ENCODE measurements at places on chromosomes 1 and 21.

DNA sequence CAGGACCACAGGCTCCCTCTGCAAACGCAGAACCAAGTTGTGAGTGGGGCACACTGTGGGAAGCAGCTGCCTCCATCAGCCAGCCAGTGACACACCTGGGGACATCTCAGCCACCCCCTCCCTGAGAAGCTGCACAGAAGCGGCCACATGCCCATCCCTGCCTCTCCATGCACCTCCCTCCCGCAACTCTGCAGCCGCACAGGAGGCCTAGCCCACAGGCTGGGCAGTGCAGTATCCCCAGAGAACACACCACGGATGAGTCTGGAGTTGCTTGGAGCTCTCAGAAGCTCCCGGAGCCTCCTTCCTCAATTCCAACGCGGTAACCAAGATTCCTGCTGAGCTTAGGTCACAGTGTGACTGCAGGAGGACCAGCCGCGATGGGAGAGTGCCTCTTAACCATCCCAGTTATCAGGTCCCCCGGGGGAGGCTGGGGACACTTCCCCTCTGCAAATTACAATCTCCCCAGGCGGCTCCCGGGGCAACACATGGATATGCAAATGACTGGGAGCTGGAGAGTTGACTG, 1.2 kb upstream of the WNT3A start:
- no peak for DNase-seq

GRCh38 chr1:9284061-9284460, 8.6 kb upstream of the SPSB1 start:
- DNase-seq, result no peak

GRCh38 chr21:37039411-37040075, 33.0 kb downstream of the RIPPLY3 start:
- no peak for DNase-seq

DNA sequence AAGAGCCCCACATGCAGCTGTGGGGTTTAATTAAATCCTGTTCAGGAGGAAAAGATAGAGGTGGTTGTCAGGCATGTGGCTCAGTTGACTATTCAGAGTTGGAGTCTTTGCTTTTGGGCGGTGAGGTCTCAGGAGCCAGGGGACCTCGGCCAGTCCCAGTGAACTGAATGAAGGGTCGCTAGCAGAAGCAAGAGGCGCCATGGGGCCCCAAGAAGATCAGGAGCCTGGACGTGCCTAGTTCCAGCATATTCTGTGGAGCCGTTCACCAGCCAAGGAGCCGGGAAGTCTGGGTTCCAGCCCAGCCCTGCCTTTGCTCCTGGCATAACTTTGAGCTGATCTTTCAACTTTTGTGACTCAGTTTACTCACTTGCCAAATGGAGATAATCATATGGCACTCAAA, 217.7 kb upstream of the IRF2BP2 start:
- DNase-seq, result no peak

DNA sequence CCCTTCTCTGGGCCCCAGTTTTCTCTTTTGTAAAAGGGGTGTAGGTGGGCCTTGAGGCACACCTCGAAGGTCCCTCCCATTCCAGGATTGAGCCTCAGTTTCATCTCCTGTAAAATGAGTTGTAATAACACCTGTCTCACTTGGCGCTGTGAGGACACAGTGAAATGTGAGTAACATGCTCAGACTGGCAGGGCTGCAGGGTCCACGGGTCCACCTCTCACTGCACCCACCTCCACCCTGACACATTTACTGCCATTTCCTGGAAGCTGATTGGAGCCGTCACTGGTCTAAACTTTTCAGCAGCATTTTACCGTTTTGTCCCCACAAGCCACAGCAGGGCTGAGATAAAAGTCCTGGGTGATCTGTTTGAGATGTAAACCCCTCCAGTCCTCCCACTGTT, 398.0 kb downstream of the PTPRU start:
- no peak for DNase-seq

GRCh38 chr1:153475282-153475681, 14.8 kb upstream of the S100A7 start:
- DNase-seq, result no peak

- DNase-seq, result no peak
Measured at GRCh38 chr1:53378932-53379661, 51.2 kb upstream of the LRP8 start.

DNA sequence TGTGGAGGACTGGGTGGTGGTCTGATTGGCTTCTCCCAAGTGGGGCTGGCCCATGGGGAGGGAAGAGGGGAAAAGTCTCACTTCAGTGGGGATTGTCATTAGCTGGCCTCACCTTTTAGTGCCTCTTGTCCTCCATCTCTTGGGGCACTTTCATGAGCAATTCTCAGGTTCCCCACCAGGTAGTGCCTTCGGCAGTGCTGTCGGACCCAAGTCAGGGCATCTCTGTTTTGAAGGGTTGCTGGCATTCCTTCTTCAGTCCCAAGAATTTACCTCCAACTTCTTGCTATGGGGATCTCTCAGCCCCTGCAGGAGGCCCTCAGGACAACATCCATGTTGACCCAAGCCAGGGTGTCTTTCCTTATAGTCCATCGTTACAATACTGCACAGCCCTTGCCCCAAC, 54.7 kb upstream of the F3 start:
- DNase-seq, result no peak

- DNase-seq, result no peak
Measured at GRCh38 chr1:1938276-1938573, 19.1 kb upstream of the TMEM52 start.

- no peak for DNase-seq
Measured at GRCh38 chr1:67717876-67718275, 32.9 kb downstream of the GADD45A start.

DNA sequence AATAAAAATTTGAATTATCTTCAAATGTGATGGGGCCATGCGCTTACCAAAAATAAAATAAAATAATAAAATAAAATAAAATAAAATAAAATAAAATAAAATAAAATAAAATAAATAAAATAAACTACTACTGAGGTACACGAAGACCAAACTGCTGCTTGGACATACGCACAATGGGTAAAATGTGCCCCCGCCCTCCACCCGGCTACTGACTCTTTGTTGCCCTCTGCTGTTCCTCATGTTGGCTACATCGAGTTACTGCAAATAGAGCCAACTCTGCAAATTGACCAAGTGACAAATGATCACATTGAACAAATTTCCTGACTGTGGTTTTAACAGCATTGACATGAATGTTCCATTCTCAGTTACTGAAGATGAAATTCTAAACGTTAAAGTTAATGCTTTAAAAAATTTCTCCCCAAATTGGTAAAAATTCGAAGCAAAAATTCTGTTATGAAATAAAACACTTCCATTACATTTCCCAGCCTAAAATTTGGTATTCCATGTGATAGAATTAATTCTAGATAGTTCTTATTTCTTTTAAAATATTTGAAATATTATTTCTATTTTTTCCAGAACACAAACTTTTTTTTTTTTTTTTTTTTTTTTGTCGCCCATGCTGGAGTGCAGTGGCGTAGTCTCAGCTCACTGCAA, 18.8 kb upstream of the MAP1LC3C start:
- peak; percentile 32 for DNase-seq

- DNase-seq, result peak; percentile 89
Measured at GRCh38 chr1:230858918-230859729, 9.2 kb downstream of the C1orf198 start.

DNA sequence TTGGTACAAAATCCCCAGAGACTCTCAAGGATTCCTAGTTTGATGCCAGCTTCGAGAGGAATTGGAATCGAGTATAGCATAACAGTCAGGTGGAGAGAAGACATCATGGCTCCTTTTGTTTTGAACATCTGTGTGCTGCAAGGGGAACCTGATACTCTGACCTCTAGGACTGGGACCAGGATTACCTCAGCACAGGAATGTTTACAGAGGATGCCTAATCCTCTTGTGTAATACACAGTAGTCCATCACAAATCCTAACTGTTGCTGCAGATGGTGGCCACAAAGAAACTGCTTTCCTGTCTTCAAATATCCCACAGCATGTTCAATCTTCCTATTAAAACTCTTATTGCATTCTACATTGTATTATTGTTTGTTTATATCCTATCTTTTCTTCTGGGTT, 111.8 kb upstream of the PRMT6 start:
- DNase-seq, result no peak

DNA sequence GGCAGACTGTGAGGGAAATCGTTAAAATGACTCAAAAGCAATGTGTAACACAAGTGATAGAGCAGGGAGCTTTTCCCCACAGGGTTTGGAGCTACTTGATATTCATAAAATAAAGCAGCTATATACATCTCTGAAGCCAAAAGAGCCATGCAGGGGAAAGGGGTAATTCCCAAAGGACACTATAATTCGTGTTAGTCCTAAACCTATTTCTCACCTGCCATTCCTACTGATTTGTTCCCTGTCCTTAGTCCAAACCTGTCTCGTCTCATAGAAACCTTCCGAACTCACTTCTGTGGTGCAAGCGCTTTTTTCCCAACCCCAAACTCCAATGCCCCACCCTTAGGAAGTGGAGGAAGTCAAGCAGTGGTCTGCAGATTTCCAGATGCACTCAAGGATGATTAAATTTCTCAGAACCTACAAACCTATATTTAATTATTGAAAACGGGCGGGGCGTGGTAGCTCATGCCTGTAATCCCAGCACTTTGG, 946 bp upstream of the HNRNPR start:
- DNase-seq, result no peak

DNA sequence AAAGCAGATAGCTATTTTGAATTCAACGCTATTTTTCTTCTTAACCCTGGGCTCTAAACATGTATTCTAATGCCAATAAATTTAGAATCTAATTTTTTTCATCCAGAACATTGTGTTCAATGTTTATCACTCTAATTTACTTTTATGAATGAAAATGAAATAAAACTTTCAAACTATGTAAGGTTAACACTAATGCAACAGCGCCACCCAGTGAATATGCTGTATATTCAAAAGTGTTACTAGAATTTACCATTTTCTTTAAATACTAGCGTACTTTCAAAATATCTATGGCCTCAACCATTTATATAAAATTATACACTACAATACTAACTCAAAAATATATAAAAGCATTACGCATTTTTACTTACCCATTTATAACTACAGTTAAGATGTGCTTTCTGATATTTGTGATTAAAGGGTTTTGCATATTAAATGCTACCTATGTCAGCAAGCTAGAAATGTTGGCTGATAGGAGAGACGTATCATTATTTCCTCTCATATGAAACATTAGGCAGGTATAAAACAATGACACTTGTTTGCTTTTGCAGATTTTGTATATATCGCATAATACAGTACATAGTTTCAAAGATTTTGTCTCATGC, 5.9 kb upstream of the NUF2 start:
- peak; percentile 65 for DNase-seq

DNA sequence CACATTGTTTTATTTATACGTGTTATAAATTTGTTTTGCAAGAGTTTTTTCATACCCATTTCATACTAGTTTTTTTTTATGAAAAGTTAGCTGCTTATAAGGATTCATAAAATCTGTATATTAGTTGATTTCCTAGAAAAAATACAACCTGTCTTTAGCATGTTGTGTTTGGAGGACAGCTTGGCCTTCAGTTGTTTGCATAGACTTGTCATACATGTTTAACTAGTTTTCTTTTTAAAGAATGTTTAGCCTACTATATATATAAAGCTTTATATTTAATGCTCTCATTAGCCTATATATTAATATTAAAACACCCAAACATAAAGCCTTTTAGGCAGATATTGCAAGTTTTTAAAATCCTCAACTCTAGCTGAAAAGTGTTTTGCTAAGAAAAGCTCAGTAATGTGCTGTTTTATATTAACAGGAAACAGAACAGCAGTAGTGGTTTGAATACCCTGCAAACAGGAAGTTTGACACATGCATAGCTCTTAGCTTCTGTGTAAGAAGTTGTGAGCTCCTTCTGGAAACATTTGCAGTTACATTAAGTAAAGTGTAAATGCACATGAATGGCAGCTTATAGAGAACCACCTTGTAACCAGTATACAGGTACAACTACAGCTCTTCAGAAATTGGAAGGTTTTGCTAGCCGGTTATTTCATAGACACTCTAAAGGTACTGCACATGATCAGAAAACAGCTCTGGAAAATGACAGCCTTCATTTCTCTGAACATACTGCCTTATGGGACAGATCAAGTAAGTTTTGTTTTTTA, at the start of gene PRKACB:
Gene PRKACB (plus strand): TSS at position 476 of the 770 bp plus-strand sequence. CDS start 91 bp downstream, at position 567.
- peak; percentile 56 for DNase-seq

DNA sequence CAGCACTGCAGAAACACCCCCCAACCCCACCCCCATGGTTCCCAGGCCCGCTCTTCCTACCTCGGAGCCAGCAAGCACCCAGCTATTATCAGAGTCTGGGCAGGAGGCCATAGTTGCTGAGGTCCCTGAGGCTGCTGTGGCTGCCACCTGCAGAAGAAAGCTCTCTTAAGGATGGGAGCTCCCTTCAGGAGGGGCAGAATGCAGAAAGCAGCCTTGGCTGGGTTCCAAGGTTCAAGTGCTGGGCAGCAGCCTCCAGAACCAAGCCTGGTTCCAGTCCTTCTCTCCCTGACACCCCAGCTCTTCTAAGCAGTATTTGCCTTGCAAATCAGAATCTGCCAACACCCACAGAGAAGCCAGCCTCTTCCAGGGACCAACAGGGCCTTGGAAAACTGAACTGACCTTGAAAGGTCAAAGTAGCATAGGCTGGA, 2.3 kb downstream of the PBXIP1 start:
- DNase-seq, result no peak

- DNase-seq, result no peak
Measured at GRCh38 chr1:67844988-67845387, 11.7 kb upstream of the GNG12 start.

DNA sequence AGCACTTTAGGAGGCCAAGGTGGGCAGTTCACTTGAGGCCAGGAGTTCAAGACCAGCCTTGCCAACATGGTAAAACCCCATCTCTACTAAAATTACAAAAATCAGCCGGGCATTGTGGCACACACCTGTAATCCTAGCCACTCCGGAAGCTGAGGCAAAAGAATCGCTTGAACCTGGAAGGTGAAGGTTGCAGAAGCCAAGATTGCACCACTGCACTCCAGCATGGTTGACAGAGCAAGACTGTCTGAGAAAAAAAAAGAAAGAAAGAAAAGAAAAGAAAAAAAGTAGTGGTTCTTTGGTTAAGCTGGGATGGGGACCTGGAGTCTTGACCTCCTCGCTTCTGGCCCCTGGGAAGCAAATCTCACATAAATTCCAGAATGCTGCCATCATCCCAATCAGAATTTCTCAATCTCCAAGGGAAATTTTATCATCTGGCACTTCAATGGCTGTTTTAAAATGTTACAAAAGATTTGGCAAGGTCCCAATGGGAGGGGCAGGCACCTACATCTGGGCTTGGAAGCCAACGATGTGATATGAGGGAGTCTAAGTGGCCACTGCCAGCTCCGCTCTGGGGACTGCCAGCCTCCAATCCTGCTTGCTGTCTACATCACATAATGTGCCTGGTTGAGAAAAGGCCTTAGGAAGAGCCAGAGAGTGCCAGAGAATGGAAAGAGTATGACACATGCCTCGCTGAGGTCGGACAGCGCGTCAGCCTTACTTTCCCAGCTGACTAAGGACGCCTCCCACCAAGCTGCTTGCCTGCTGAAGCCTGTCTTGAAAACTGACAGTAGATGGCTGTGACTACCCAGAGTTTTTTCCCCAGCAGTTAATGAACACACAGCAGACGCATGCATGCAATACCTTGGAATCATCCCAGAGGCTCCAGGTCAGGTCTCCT, 42.1 kb upstream of the SRP9 start:
- DNase-seq, result peak; percentile 97
